AG08396 (cell line): ENCODE measurements at places on chromosomes 5 and 9.
A peak's percentile ranks its signal among the peaks of the same experiment; 100 is the strongest.

GRCh38 chr9:135525241-135526088, 4.2 kb downstream of the LCN1 start:
- no peak for DNase-seq

- DNase-seq = no peak
Observed at GRCh38 chr5:94240596-94240992, 377.8 kb downstream of the KIAA0825 start.

DNA sequence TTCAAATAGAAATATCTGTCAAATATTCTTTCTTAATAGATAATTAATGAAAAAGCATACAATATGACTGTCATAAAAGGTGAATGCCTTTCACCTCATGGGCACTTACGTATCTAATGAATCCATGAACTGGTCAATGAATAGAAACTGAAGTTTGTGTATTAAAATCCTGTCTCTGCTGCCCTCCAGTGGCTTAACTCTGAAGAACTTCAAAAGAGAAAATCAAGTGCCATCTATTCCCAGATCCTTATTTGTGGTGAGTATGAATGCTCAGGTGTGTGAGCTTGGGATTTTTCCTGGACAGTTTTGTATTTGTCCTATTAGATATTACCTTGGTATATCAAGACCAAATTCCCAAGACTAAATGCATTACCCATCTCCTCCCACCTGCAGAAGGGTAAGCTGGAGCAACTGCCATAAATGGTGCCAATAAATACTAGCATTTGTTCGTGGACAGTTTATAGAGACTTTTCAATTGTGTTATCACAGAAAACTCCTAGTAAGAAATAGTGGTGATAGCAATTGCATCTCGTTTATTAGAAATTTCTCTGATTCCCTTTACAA, 44.0 kb upstream of the SVEP1 start:
- peak; percentile 14 for DNase-seq

- DNase-seq = no peak
Observed at GRCh38 chr5:195401-196160, 4.3 kb downstream of the LRRC14B start.

GRCh38 chr9:86200599-86201162, 58.8 kb downstream of the C9orf153 start:
- DNase-seq = no peak

- DNase-seq = peak; percentile 27
Observed at GRCh38 chr5:168530621-168531150, 1.6 kb downstream of the FBLL1 start.

- no peak for DNase-seq
Observed at GRCh38 chr5:92468295-92468694, 1085.2 kb upstream of the ARRDC3 start.

- DNase-seq = peak; percentile 73
Observed at GRCh38 chr5:108642170-108642906, 105.4 kb upstream of the FER start.

- DNase-seq = no peak
Observed at GRCh38 chr9:34254966-34255825, 73.9 kb downstream of the KIF24 start.

DNA sequence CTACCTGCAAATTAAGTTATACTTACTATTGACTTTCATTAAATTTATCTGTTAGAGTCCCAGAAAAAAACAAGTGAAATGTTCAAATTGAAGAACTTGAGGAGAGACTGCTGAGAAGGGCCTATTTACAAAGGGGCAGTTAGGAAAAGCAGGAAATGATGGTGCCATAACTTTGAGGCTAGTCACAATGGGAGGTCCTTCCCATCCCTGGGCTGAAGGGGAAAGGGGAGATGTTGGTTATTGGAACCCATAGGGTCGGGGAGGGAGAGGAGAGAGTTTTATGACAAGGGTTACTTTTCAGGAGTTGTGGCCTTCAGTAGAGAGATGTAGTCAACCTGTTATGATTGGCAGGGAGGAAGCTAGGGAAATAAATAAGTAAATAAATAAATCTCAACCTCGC, 169.1 kb downstream of the DMRT2 start:
- no peak for DNase-seq

DNA sequence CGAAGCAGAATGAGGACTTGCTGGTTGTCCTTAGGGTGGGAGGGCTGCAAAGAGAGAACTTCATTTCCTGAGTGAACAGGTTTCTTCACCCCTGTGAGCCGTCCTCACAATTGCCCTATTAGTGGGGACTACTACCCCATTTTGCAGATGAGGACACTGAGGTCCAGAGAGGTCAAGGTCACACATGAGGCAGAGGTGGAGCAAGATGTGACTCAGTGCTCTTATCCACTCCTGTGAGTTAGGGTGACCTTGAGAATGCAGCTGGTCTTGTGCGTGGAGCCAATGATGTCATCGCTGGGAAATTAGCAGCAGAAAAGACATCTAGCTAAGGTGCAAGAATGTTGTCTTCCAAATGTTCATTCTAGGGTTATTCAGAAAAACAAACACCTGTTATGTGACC, 26.9 kb downstream of the GPRIN1 start:
- no peak for DNase-seq

- DNase-seq = no peak
Observed at GRCh38 chr5:36438765-36439561, 137.3 kb upstream of the RANBP3L start.

GRCh38 chr5:124986667-124987066, 240.2 kb upstream of the ZNF608 start:
- DNase-seq = no peak

DNA sequence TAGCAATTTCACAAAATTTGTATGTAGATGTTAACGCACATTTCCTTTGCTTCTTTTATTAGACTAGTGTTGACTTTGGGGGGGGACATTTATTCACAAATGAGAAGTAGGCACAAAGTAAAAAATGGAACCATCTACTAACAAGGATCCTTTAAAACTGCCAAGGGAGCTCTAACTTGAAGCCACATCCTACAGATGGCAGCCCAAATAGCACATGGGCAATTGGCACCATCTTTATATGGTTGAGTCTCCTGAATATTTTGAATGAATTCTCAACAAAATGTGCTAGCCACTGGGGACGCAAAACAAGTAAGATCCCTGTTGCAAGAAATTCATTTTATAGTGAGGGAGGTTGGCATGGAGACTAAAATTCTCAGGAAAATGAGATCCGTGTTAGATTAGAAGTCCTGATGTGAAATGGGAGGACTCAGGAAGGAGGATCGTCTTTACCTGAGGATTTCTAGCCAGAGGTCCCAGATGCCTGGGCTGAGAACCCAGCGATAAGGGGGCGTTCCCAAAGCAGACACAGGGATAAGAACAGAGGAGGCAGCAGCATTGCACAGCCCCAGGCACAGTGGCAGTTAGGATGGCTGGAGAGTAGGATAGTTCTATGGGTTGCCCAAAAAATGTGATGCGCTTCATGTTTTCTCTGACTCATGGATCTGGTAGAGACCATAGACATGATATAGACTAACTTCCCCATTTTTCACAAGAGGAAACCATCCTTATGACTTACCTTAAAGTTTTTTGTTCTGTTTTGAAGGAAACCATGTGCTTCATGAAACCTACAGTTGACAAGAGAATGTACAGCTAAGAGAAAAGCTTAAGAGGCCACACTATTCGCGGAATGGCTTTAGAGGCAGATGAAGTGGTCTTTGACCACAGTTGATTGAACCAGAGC, 37.4 kb downstream of the C9orf152 start:
- DNase-seq = no peak

DNA sequence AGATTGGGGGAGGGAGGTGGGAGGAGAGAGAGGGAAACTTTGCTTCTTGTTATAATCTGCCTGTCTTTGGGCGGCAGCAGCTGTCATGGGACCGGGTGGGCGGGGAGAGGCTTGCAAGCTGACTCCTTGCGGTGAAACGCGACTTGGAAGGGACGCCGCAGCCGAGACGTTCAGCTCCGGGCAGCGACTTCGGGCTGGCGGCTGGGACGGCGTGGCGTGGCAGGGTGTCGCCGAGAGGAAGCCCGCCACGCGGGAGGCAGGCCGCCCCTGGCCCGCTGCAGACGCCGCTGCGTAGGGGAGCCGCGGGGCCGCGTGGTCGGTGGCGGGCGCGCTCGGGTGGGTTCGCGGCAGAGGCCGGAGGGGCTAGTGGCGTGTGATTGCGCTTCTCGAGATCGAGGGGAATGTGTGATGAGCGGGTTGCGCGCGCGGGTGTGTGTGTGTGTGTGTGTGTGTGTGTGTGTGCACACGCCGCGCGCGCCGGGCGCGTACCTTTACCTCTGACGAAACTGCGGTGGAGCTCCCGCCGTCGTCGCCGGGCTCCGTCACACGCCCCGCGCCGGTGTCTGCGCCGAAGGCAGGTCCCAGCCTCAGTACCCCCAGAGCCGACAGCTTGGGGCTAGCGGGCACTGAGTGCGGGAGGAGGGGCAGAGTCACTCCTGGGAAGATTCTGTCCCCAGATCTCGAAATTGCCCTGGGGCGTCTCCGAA, 1.7 kb downstream of the PPARGC1B start:
- DNase-seq = peak; percentile 81

GRCh38 chr9:127388037-127388855, 8.7 kb upstream of the SLC2A8 start:
- peak; percentile 84 for DNase-seq

DNA sequence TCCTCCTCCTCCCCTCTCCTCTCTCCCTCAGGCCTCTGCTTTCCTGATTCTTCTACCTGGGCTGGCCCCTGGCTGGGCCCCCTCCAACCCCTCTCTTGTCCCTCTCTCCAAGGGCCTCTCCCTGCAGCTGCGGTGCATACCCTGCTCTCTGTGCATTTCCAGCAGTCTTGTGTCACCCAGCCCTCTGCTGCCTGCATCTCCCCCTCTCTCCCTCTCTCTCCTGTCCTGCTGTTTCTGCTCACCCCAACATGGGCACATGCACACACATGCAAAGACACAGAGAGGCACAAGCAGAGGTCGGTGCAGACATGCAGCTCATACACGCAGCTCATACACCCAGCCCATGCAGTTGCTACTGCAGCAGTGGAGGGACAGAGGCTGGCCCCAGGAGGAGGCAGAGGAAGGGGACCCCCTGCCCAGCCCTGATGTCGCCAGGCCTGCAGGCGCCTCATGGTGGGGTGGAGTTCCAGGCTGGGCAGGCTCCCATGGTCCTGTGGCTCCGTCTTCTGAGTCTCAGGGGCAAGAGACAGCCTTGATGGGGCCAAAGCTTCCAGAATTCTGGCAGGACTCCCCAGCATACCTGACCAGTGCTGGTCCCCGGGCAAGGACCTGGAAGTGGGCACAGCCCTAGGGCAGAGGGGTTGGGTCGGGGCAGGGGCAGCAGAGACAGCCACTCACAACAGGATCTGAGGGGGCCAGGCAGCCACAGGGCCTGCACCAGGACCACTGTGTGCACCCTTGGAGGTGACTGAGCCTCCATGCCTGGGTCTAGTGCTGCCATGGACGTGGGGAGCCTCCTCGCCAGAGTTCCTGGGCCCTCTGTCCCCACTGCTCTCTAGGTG, 216.9 kb downstream of the C9orf50 start:
- no peak for DNase-seq

DNA sequence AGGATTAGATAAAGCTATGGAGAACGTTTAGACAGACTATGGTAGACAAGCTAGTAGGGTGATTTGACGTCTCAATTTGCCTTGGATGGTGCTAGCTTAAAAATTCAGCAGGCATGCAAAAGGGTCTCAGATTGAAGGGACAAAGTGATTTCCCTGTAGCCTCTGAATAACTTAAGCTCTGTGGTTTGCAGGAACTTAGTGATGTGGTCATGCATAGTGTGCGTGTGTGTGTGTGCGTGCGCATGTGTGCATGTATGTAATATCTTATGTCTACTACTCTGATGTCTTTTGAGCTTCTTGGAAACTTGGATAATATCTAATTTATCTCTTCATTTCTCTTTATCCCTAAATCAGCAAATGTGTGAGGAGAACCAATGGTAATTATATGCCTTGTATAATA, 183.6 kb upstream of the TNC start:
- no peak for DNase-seq

- no peak for DNase-seq
Observed at GRCh38 chr5:35131723-35132122, 84.0 kb upstream of the AGXT2 start.

- no peak for DNase-seq
Observed at GRCh38 chr5:177269232-177269895, 34.2 kb downstream of the RAB24 start.

DNA sequence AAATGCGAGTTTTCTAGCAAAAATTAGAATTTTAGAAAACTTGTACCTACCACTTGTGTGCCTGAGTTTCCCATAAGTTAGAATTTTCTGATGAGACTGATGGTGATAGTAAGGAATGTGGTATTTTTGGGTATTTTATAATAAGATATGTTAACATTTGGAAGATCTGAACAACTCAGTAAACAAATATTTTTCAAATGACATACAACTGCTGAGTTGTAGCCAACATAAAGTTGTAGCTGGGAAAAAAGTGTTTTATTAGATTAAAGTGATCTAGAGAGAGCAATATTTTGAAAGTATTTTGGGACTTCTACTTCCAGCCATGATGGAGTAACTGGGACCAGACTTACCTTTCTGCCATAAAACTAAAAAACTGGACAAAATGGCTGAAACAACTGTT, 37.9 kb downstream of the GEMIN5 start:
- DNase-seq = no peak

- peak; percentile 64 for DNase-seq
Observed at GRCh38 chr9:5879419-5880181, 11.1 kb upstream of the MLANA start.

DNA sequence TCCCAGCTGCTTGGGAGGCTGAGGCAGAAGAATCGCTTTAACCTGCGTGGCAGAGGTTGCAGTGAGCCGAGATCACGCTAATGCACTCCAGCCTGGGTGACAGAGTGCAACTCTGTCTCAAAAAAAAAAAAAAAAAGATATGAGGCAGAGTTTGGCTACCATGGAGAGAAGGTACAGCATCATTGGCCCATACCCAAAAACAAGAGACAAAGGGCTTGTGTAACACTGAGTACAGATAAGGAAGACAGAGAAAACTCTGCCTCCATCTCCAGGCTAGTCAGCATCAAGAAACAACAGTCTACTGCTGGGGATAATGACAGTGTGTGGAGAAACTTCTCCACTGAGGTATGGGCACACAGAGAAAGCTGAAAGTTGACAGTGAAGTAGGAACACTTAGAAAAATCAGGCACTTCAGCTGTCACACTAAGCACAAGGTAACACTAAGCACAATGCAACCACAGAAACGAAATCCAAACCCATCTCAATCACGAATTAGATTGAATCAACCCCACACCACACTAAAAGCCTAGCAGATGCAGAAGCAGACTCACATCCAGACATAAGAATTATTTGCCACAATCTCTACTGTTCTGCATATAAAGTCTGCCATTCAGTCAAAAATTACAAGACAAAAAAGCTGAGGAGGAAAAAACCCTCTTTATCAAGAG, 10.5 kb downstream of the PJA2 start:
- no peak for DNase-seq

GRCh38 chr5:69364850-69365249, 4.5 kb downstream of the AK6 start:
- no peak for DNase-seq

DNA sequence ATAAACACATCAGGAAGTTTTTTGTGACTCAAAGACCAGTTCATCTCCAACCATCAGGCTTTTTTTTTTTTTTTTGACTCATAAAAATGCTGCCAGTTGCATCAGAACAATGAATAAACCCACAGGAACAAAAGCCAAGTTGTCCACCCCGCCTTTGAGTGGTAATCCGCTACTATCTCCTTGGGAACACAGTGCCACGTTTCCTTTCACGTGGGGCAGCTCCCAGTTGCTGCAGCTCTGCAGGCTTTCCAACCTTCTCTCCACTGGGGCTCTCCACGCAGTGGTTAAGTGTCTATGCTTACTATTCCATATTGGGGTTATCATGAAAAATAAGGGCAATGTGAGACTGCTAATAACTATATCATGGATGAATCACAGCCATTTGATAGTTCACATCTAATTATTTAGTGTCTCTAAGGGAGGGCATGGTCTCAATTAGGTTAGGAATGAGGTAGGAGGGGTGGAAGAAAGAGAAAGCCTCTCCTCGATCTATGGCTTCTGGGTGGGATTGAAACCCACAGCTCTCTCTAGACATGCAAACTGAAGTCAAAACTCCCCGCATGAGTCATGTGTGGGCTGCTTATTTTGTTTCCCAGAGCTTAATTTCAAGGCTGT, 55.8 kb upstream of the ACTBL2 start:
- peak; percentile 9 for DNase-seq
